ENCODE measurements at places on chromosomes 1 and 21. TPM values are rescaled to one million over a fixed set of nuclear protein-coding genes. Genes with fewer than 3 reads are reported as not detected.

DNA sequence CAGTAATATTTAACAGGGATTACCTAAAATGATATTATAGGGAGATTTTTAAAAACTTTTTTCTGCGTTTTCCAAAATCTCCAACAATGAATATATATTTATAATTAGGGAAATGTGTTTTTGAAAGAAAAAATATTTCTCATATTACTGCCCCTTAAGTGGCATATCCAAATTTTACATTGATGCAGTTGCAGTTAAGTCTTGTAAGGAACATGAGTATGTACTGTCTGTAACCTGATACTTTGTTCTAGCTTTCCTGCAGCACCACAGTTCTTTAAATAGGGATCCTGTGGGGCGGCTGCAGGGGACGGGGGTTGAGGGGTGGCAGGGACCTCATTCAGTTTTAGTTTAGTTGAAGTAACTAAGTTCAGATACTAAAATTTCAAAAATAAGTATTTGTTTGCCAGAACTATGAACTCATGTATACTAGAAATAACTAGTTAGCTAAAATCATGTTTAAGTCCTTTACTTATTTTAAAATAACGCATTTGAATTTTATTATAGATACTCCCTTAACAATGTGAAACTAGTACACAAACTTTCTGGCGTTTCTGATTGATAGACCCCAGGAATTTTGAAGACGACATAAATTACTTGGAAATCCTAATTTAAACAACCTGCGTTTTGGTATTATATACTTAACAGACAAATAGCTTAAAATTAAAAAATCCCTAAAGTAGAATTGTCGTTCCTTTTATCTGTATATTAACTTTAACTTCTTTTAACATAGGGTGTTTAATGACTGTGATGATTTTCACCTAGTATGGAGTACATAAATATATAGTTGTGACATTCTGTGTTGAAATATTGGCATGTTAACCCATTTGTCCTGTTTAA, 639 bp upstream of the DNAJB4 start:
- peak; percentile 72 for DNase-seq

GRCh38 chr21:27403011-27403410, 436.1 kb upstream of the ADAMTS5 start:
- no peak for DNase-seq

DNA sequence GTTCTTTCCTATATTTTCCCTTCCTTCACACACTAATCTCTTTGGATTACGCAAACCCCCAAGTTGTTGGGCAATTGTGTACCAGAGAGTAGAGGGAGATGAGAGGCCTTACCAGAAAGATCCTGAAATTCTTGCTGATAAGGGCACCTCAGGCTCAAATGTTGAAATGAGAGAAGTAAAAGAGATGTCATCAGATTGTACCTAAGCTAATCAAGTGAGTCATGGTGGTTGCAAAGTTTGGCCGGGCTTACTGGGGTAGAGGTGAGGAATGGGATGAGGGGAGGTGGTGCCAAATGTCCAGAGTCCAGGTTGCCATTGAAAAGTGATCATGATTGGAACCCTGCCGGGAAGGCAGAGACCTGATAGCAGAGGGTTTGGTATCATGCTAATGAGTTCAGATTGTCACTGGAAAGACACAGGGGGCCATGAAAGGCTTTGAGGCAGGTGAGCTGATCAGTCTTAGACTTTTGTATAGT, 43.1 kb downstream of the OPTC start:
- no peak for DNase-seq

DNA sequence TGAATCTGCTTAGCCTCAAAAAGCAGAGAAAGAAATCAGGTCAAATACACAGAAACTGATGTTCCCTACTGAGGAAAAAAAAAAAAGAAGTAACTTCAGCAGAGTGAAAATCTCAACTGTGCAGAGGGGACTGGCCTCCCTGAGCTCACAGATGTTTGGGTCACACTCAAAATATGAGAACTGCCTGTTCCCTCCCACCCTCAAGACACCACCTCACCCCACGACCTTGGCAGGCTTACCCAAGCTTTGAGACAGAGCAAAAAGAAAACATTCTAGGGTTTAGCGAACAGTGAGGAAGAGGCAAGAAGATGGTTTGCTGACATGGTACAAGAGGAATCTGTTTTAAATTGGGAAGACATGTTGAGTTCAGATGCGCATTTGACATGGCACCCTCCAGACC, 48.8 kb downstream of the NID1 start:
- no peak for DNase-seq

- peak; percentile 12 for DNase-seq
Measured at GRCh38 chr1:96464066-96464465, 257.5 kb upstream of the PTBP2 start.

GRCh38 chr1:217268058-217268457, 362.8 kb downstream of the GPATCH2 start:
- no peak for DNase-seq

GRCh38 chr1:246798606-246799496, 74.6 kb downstream of the SCCPDH start:
- DNase-seq, result no peak

GRCh38 chr1:27015260-27015659, 2.6 kb upstream of the TENT5B start:
- DNase-seq, result no peak

- no peak for DNase-seq
Measured at GRCh38 chr1:209685821-209686220, 10.6 kb downstream of the G0S2 start.

- no peak for DNase-seq
Measured at GRCh38 chr1:207831517-207832327, 79.2 kb downstream of the CD34 start.

GRCh38 chr21:42426876-42427480, 23.3 kb downstream of the UBASH3A start:
- DNase-seq, result no peak

GRCh38 chr1:244614113-244614836, 38.7 kb upstream of the DESI2 start:
- no peak for DNase-seq

DNA sequence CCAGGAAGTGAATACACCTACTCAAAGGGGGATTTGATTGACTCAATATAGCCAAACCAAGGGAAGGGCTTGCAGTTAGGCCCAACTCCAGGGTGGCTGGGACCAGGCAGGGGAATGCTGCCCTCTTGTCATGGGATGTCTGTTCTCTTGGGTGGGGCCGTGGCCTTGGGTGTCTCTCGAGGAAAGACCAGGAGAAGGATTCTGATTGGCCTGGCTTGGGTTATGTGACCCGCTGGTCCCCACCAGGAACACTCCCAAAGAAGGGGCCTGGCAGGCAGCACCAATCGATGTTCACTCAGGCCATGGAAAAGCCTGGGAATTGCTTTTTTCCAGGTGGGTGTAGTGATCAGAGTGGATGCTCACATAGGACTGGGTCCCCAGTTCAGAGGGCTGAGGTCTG, 10.1 kb upstream of the ZNF362 start:
- no peak for DNase-seq

GRCh38 chr1:109658533-109659042, 2.7 kb downstream of the GSTM4 start:
- no peak for DNase-seq

- DNase-seq, result no peak
Measured at GRCh38 chr1:24465638-24466037, 37.0 kb upstream of the RCAN3 start.

- no peak for DNase-seq
Measured at GRCh38 chr1:182484531-182485257, 34.7 kb downstream of the RGSL1 start.

DNA sequence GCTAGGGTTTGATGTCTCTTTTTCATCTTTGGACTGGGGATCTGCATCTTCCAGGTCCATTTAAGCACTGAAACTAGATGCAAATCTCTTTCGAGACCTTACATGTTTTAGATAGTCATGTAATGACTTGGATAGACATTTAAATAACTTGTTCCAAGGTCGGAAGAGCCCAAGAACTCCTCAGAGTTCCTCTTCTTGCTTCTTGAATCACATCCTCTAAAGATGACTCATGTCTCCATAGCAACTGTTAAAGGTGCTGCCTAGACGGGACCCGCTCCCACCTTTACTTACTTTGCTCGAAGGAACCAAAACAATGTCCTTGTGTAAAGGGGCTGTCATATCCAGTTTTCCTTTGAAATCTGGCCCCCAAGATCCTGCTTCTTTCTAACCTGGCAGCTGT, 130.0 kb downstream of the EDEM3 start:
- DNase-seq, result no peak

DNA sequence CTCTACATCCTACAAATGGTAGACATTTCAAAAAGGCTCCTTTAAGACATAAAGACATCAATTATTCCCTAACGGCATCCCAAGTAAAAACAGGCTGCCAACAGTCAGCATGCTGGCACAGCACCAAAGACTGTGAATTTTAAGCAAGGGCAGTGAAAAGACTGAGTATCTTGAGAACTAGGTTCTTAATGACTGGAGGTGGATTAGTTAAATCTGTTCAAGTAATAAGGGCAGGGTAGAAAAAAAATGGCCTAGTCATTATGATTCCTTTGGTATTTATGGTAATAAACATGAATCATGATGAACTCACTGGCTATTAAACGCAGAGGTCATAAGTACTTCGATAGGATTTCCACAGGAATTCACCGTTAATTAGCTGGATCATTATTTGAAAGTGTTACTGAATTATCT, 75.2 kb downstream of the KIFAP3 start:
- DNase-seq, result peak; percentile 43

Gene LDLRAD2
- 4.0 TPM for polyA plus RNA-seq

Gene CYP4Z1
- polyA plus RNA-seq, result 0.30 TPM

Gene ARHGAP29
- 83.2 TPM for polyA plus RNA-seq

Gene KMO
- polyA plus RNA-seq, result 18.2 TPM

Gene PTPN7
- polyA plus RNA-seq, result 1.3 TPM

Gene LCE2C
- polyA plus RNA-seq, result not detected

Gene LIN9
- 9.9 TPM for polyA plus RNA-seq

Data from renal pelvis (tissue), 12 donors.